ENCODE measurements at places on chromosomes 1 and 21. TPM values are rescaled to one million over a fixed set of nuclear protein-coding genes. Genes with fewer than 3 reads are reported as not detected.

The TOR3A gene
- total RNA-seq: 13.2 TPM

The SFN gene
- total RNA-seq: not detected

The SUSD4 gene
- 25.3 TPM for total RNA-seq

- no peak for DNase-seq
Observed at GRCh38 chr1:235107368-235108184, 21.1 kb downstream of the TOMM20 start.

The KCNH1 gene
- total RNA-seq: 12.1 TPM

DNA sequence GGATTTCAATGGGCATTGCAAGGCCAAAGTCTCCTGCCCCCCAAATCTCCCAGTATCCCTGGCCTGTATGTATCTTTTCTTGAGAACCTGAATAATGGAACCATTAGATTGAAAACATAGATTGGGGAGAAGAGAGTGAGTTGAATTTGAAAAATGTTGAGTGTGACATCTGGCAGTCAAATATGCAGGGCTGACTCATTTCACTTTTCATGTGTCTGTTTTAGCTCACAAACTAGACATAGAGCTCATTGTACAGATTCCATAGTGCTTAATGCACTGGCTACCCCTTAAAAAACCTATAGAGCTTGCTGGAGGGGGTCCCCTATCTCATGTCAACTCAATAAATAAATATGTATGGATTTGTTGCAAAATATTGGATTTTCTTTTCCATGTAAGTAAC, 30.8 kb downstream of the DDR2 start:
- no peak for DNase-seq

- no peak for DNase-seq
Observed at GRCh38 chr1:209095627-209096595, 487.6 kb upstream of the CAMK1G start.

The ECE1 gene
- 12.6 TPM for total RNA-seq

DNA sequence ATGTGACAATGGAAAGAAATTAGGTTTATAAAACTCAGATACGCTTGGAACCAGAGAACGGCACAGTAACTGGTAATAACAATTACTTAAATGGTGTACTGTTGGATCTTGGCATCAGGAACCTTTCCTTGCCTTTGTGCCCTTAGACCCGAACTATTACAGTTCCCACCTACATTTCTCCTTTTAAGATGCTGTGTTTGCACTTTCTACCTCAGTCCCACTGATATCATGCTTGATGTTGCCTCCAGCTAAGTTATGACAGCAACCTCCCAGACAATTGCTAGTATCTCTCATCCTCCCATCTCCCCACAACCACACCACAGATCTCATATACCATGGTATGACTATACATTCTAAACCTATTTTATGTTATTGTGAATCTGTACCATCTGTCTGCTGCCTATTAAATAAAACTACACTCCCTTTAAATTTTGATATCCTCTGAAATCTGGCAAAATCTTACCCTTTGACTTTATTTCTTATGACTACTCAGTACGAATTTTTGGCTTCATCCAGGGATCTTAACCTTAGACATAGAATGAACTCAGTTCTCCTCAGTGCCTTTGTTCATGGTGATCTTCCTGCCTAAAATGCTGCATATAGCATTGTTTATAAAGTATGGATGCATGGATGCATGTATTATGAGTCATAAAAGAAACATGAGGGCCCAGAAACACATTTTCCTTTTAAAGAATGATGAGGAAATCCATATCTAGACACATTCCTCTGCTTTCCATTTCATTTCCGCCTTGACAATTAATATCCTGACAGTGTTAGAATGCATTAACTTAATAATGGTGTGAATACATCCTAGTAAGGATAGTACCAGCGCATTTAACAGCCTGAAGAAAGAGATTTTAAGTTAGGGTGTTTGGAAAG, 64.1 kb downstream of the LRRC8D start:
- DNase-seq: no peak

DNA sequence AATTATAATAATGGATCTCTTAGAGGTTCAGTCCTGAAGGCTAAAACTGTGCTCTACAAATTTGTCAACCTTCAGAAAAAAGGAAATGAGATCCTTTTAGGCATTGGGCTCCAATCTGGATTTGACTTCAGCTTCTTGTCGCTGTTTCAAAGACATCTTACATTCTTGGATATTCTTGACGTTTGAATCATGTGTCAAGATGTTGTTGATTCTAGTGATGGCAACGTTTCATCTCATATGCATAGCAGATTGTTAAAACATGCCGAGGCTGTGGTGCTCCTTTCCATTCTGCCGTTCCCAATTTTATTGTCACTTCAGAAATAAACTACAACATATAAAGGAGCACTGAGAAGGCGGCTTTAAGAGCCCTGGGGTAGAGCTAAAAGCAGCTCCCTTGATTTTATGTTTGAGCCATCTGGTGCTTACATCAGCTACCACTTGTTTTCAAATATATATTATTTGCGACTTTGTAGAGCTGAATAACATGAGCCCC, 467.6 kb upstream of the ZRANB2 start:
- no peak for DNase-seq

- no peak for DNase-seq
Observed at GRCh38 chr21:45256021-45256911, 31.4 kb downstream of the POFUT2 start.

- peak; percentile 40 for DNase-seq
Observed at GRCh38 chr1:211469938-211470529, 21.9 kb downstream of the RD3 start.

The CADM3 gene
- total RNA-seq: 100 TPM

DNA sequence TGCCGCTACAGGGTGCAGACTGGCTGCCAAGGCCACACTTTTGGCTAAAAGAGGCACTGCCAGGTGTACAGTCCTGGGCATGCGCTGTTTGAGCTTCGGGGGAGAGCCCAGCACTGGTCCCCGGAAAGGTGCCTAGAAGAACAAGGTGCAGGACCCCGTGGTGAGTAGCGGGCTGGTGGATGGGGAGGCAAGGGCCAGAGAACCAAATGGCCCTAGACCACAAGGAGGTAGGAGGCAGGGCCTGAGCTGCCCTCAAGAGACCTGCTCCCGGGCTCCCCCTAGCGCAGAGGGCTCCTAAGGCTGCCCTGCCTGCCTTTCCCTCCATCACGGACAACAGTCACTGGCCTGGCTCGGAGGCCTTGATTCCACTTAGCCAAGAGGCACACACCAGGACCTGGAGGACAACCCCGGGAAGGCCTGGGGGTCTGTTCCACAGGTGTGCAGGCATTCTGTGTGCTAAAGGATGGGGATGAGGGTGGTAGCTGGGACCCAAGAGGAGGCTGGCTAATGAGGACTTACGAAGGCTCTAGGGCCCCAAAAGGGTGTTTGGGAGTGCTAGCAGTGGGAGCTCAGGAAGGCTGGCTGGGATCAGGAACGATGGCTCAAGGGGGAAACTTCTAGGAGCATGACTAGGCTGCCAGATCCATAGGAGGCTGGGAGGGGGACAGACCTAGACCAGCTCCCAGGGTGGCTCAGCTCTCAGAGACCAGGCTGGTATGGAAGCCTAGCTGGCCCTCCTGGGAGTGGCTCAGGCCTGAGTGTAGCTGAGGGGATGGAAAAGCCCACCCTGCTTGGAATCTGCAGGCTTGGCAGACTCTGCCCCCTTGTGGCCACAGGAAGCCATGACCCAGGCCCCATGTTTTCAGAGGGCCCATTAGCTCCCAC, 742 bp downstream of the ARTN start:
- DNase-seq: peak; percentile 65

- no peak for DNase-seq
Observed at GRCh38 chr1:196056966-196057365, 551.3 kb downstream of the KCNT2 start.

DNA sequence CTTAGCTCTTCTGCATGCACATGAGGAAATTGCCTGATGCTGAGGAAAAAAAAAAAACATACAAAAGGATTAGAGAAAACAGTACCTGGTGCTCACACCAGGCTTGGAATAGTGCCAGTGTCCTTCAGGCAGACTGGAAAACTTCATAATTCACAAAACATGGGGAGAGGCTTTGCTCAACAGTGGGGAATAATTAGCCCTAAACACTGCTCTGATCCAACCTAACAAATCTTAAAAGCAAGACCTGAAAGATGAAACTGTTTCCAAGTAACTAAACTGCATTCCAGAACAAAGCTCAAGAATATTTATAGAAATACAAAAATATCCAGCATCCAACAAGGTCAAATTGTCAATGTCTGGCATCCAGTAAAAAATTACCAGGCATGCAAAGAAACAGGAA, 124.8 kb downstream of the AK5 start:
- no peak for DNase-seq

DNA sequence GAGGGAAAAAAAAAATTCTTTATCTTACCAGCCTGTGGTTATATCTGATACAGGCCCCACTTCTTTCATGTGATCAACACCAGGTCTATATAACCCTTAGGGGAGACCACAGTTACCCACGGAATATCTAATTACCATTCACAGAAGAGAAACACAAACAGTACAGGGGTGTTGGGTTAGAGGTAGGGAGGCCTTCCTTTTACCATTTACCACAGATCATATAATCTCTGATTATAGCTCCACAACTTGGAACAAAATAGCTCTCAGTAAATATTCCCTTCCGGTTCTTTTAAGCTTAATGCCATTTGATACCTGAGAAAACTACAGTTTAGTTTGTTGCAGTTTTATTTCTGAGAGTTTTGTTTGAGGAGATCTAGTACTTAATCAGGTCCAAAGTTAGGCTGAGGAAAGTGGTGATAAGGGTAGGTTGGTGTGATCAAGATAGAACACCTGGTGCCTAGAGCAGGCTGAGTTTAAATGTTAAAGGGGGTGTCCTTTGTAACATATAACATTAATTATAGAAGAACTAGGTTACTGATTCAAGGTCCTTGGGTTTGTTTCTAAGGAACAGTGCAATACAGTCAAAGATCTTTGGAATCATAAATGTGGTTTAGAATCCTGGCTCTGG, 14.1 kb downstream of the EPB41 start:
- DNase-seq: no peak

DNA sequence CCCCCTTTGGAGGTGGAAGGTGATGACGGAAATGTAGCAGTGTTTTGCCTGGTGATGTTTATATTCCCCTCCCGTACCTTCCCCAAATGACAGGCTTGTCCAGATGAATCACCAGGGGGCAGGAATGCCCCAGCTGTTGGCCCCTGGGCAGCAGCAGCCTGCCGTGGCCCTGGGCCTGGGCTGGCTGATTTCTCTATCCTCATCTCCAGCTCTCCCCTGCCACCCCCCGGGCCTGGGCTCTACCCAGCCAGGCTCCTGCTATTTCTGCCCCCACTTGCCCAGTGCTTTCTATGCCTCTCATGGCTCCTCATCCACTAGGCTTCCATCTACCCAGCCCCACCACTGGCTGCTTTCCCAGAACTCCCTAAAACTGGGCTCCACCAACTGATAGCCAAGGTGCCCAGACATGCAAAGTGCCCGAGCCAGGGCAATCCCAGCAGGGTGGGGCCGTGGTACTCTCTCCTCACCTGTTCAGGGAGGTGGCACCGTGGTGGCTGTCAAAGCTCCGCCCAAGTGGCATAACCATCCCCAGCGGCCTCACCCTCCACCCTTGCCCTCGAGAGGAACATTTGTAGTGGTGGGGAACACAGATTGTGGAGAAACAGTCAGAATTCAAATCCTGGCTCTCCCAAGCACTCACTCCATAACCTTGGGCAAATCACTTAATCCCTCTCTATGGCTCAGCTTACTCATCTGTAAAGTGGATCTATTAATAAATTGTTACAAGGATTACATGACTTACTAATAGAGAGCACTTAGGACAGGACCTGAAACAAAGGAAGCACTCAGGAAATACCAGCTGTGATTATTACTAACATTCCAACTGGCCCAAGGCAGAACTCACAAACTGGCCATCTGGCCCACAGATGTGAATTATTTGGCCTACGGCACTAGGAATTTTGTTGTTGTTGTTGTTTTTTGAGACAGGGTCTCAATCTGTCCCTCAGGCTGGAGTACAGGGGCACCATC, 12.8 kb upstream of the ECE1 start:
- DNase-seq: no peak

The LRRC53 gene
- 0.27 TPM for total RNA-seq

- peak; percentile 99 for DNase-seq
Observed at GRCh38 chr1:201154389-201155165, at the start of gene TMEM9. TMEM9 (minus strand) TSS chr1:201154474; CDS start chr1:201153923, 551 bp downstream.

DNA sequence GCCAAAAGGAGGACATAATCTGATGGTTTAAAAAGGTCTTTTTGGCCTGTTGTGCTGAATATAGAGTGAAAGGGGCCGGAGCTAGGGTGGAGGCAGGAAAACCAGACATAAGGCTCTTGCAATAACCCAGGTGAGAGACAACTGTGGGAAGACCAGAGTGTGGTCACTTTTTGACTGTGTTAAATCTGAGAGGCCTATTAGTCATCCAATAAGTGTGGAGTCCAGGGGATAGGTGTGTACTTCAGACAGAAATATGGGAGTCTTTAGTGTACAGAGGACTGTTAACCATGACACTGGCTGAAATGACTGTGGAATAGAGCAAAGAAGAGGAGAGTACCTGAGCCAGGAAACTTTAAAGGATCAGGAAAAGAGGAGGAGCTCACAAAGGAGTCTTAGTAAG, 89.3 kb downstream of the VAV3 start:
- DNase-seq: no peak

GRCh38 chr1:94736073-94736472, 84.1 kb upstream of the SLC44A3 start:
- DNase-seq: no peak

DNA sequence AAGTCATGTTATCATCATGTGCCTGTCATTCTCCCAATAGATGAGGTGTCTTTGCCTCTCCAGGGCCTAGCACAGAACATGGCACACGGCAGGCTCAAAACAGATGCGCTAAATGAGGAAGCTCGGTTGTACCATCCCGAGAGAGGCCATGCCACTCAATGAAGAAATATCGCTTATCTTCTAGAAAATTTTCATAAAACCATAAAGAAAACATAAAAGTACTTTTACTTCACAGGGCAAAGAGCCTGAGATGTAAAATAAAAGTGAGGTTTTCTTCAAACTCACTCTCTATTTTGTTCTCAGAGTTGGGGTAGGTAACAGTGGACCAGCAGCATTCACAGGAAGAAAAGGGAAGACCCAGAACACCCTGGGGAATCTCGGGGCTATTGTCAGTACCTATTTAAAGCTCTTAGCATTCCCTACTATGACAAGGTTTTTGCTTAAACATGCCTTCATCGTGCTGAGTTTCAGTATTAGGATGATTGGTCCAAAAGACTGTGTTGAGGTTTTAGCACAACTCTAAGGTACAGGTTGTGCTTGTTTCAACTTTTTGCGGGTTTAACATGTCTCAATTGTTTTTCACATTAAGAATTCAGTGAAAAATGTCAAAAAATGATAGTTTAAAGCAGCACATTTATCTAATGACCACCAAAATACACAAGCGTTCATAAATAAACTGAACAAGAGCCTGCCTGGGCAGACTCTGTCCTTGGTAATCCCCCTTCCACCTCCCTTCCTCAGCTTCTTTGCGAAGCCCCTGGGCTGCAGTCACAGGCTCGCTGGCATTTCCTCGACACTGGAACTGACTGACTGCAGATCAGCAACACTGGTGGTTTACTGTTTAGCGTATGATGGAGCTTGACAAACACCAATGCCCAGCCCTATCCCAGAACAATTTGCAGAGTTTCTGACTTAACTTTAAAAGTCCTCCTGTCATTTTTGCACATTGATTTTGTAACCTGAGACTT, 55.6 kb downstream of the COQ8A start:
- DNase-seq: no peak

GRCh38 chr1:16126743-16127515, 28.9 kb downstream of the EPHA2 start:
- no peak for DNase-seq

- no peak for DNase-seq
Observed at GRCh38 chr21:38989379-38989744, 183.6 kb downstream of the ETS2 start.
